Activated CD8-positive, alpha-beta memory T cell treated with anti-CD3 and anti-CD28 coated beads for 1 hour (primary cell): ENCODE measurements at places on chromosomes 12 and 14.

DNA sequence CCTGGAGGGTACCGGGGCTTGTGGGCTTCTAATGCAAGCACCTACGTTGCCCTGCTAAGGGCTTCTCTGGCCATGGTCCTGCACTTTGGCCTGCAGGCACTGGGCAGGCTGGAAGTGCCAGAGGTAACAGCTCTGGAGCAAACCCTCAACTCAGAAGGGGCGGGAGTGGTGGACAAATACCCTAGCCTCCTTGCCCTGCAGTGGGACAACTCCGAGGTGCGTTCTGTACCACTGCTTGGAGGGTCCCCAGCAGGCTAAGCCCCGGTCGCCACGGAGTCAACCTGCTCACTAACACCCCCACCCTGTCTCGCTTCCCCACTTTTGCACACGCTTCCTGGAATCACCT, 20.4 kb upstream of the BEGAIN start:
- DNase-seq, result no peak

GRCh38 chr12:107530701-107531100, 154.9 kb upstream of the PWP1 start:
- DNase-seq, result no peak

GRCh38 chr12:76018111-76018510, 13.5 kb downstream of the PHLDA1 start:
- DNase-seq, result no peak

DNA sequence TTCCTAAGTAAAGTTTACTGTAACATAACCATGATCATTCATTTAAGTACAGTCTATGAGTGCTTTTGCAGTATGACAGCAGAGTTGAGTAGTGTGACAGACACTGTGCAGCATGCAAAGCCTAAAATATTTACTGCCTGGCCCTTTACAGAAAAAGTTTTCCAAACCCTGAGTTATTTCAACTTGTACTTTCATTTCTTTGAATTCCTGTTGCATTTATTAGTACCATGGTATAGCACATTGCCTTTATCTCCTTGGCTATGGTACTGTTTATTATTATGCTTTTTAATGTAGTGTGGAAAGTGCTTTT, 6.2 kb downstream of the ARHGAP5 start:
- DNase-seq, result no peak

GRCh38 chr12:107593713-107594381, 91.8 kb upstream of the PWP1 start:
- DNase-seq, result no peak

DNA sequence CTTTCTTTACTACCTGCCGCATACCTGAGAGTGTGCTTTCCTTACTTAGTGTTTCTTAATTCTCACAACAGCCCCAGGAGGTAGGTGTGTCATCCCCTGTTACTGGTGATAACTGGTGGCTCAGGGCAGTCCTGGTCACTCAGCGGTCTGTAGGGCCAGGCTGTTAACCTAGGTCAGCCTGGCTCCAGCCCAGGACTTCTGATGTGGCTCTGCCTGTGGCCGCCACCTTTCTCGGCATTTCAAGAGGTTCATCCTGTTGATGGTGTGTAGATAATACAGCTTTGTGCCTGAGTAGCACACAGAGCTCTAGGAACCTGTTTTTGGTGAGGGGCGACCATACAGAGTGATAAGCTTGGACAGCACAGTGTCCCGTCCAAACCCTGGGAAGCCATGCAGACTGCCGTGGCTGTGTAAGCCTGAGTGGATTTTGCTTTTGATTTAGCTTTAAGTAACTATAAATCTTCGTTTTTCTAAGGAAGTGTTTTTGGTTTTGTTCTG, 11.9 kb upstream of the DNAH10 start:
- DNase-seq, result no peak

DNA sequence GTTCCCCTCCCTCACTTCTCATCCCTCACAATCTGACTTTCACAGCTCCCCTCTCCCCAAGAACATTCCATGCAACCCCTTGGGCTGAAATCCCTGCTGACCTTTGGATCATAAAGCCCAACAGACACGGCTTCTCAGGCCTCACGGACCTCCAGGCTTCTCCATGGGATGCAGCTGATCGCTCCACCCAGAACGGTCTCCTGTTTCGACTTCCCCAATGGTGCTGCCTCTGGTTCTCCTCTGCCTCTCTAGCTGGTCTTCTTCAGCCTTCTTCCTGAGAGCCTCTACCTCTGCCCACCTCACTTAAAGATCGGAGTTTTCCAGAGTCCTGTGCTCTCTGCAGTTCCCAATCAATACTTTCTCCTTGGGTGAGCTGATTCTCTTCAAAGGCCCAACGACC, 17.8 kb upstream of the PRMT8 start:
- no peak for DNase-seq
